Nucleus accumbens (tissue), 56 donors: ENCODE measurements at places on chromosomes 11 and 22.

DNA sequence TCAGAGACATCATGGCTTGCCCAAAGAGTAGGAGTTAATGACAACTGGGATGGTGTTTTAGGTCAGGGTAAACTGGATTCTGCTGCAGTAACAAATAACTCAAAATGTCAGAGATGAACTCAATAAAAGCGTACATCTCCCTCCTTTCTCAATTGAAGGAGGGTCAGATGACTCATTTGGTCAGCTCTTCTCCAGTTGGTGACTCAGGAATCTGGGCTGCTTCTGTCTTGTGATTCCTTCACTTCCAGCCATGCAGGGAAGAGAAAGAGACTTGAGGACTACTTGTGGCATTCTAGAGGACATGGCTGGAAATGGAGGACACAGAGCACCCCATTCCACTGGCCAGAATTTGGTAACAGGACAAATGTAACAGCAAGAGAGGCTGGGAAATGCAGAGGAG lies 3.2 kb upstream of the SYT13 start:
- no peak for DNase-seq

- no peak for DNase-seq
Measured at GRCh38 chr22:36413022-36413775, 25.4 kb upstream of the MYH9 start.

GRCh38 chr22:16960220-16960883 lies 47.7 kb downstream of the GAB4 start:
- no peak for DNase-seq

DNA sequence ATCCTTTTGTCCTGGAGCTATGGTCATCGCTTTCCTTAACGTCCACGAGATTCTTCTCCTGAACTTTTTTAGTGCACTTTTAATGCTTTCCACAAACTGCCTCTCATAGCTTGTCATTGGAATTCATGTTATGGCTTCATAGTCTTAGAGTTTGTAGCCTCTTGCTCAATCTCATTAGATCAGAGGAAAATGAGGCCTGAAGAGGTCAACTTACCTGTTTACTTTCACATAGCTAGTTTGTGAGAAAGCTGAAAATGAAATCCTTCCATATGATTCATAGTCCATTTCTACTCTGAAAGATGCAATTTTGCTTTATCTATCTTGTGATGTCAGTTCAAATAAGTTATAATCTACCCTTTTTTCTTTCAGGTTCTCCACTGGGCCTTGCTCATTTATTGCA lies 1747.2 kb upstream of the RAG2 start:
- DNase-seq, result no peak

- no peak for DNase-seq
Measured at GRCh38 chr11:77370217-77370616, 68.7 kb upstream of the GDPD4 start.

GRCh38 chr22:50030297-50031188 lies 18.0 kb upstream of the IL17REL start:
- DNase-seq, result peak; percentile 54

DNA sequence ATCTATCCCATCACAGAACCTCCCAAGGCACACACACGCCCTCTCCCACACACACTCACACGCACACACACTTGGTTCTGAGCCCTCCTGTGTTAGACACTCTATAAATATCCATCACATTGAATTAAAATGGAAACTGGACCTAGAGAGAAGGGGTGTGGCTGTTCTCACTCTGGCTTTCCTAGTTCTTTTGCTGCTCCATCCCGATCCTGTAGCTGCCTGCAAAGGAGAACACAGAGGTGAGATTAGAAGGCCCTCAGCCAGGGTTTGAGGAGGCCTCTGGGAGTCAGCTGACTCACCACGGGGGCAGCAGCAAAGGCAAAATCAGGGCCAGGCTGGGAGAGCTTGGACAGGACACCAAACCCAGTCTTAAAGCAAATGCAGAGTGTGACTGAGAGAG lies 192.3 kb upstream of the CADM1 start:
- DNase-seq, result no peak

GRCh38 chr11:62004473-62004872 lies 37.0 kb upstream of the FTH1 start:
- no peak for DNase-seq

- no peak for DNase-seq
Measured at GRCh38 chr22:48651981-48652538, 1175.6 kb downstream of the BRD1 start.

GRCh38 chr11:16195651-16196050 lies 160.7 kb downstream of the SOX6 start:
- DNase-seq, result no peak

GRCh38 chr11:106679581-106679980 lies 338.7 kb downstream of the GUCY1A2 start:
- DNase-seq, result no peak

DNA sequence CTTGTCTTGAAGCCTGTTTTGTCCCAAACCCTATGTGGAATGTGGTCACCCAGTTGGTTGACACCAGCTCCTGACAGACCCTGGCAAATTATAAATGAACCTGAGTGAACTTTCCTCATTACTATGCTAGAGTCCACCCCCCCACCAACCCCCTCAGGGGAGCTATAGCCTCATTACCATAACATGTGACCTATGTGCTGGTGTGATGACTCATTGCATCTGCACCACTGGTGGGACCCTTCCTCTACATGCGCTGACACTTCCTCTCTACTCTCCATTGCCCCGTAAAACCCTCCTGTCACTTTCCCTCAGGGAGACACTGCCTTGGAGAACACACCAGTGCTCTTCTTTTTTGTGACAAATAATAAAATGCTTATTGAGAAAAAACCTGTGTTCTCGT lies 105.0 kb upstream of the SESN3 start:
- no peak for DNase-seq

DNA sequence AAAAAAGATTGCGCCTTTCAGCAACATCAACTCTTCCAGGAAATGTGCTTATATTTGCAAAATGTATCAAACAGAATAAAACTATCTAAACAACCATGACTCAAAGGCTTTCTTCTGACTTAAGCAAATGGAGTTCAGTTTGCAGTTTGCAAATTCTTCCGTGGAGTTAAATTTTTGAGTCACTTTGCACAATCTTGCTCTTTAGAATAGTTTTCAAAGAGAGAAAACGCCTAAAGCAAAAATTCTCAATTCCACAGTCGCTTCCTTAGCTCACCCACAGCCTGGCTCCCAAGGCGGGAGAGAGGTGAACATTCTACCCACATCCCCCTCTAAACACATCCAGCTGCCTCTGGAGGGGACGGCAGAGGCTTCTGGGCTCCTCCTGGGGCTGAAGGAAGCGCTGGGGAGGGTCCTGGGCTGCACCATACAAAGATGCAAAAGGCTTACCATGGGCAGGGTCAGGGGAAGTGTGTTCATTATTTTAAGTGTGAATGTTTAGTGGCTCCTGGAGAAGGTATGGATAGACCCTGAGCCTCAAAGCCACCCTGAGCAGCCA lies 1487.3 kb downstream of the TBC1D22A start:
- no peak for DNase-seq

- no peak for DNase-seq
Measured at GRCh38 chr11:87235366-87235765, 197.6 kb downstream of the TMEM135 start.

- peak; percentile 52 for DNase-seq
Measured at GRCh38 chr11:117583063-117583801, 213.8 kb downstream of the DSCAML1 start.

GRCh38 chr11:76230392-76230791 lies 24.1 kb upstream of the WNT11 start:
- no peak for DNase-seq
